ENCODE measurements at places on chromosomes 1 and 21. TPM values are rescaled to one million over a fixed set of nuclear protein-coding genes. Genes with fewer than 3 reads are reported as not detected.

Gene PHGDH
- total RNA-seq: 99.7 TPM

Gene SOX13
- 8.6 TPM for total RNA-seq

Gene DCST2
- total RNA-seq: 0.49 TPM

Gene KCNJ9
- not detected for total RNA-seq

Gene SEC16B
- total RNA-seq: 9.6 TPM

Gene COL24A1
- 5.6 TPM for total RNA-seq

Gene CCDC185
- total RNA-seq: not detected

Gene ESPN
- total RNA-seq: 6.4 TPM

Gene FCAMR
- not detected for total RNA-seq

Gene AIDA
- total RNA-seq: 47.0 TPM

Gene RGS8
- total RNA-seq: not detected

Gene RNU11
- not detected for total RNA-seq

Gene LCE6A
- 4.4 TPM for total RNA-seq

Gene BATF3
- total RNA-seq: 1.6 TPM

Gene ADGRB2
- 9.4 TPM for total RNA-seq

Gene BCAR3
- total RNA-seq: 14.2 TPM

Gene LEFTY1
- total RNA-seq: 0.30 TPM

Gene OR10K2
- not detected for total RNA-seq

Gene TTC22
- 3.6 TPM for total RNA-seq

Gene CHTOP
- total RNA-seq: 52.1 TPM

Gene GRHL3
- 35.8 TPM for total RNA-seq

Gene HOOK1
- 13.3 TPM for total RNA-seq

Gene IVL
- total RNA-seq: 71.5 TPM

Gene PIGP
- total RNA-seq: 9.9 TPM

Gene INAVA
- total RNA-seq: 16.4 TPM

Gene MX1
- total RNA-seq: 5.8 TPM

Gene ZNF683
- not detected for total RNA-seq

Gene ELAVL4
- total RNA-seq: 0.10 TPM

Gene TFF3
- 5.1 TPM for total RNA-seq

All from skin of body (tissue), 3 donors.